ENCODE measurements at places on chromosomes 6 and 20. TPM values are rescaled to one million over a fixed set of nuclear protein-coding genes. Genes with fewer than 3 reads are reported as not detected.

Gene DNMT3B
- 7.3 TPM for total RNA-seq

Gene SIRPB1
- total RNA-seq: 11.6 TPM

Gene SLC22A16
- total RNA-seq: not detected

Gene HIVEP1
- total RNA-seq: 6.6 TPM

Gene STAU1
- 87.8 TPM for total RNA-seq

Gene ADA
- 12.4 TPM for total RNA-seq

Gene SEMG1
- total RNA-seq: not detected

Gene KHDRBS2
- not detected for total RNA-seq

Gene WFDC10B
- total RNA-seq: not detected

Gene ZCCHC3
- total RNA-seq: 21.5 TPM

Gene NRSN1
- total RNA-seq: not detected

Gene TOMM6
- 142 TPM for total RNA-seq

Gene PI16
- total RNA-seq: 0.07 TPM

Gene BTN1A1
- not detected for total RNA-seq

Gene TAGAP
- not detected for total RNA-seq

Gene FERMT1
- total RNA-seq: 72.6 TPM

Gene OXT
- not detected for total RNA-seq

Gene TRAPPC3L
- not detected for total RNA-seq

Gene HNF4A
- not detected for total RNA-seq

Gene ATP9A
- 34.6 TPM for total RNA-seq

Gene SLC44A4
- total RNA-seq: 4.9 TPM

Gene RNASET2
- total RNA-seq: 77.4 TPM

Gene TFAP2D
- not detected for total RNA-seq

Gene DUSP15
- total RNA-seq: not detected

Gene SLC17A9
- not detected for total RNA-seq

Gene LRFN2
- not detected for total RNA-seq

Gene LY6G5C
- 1.6 TPM for total RNA-seq

Gene HSPA1L
- total RNA-seq: 0.69 TPM

Gene ADGRF4
- 4.2 TPM for total RNA-seq

Gene CEP85L
- 7.8 TPM for total RNA-seq

Gene GHRH
- not detected for total RNA-seq

Gene NFATC2
- total RNA-seq: 12.4 TPM

Gene PPP1R16B
- total RNA-seq: 0.12 TPM

Gene FAM217A
- not detected for total RNA-seq

Gene RWDD2A
- total RNA-seq: 0.63 TPM

Gene SPTLC3
- 16.3 TPM for total RNA-seq

Gene CD83
- 13.0 TPM for total RNA-seq

Gene SLC17A1
- not detected for total RNA-seq

Gene ENPP5
- total RNA-seq: 0.04 TPM

Gene FAM83C
- not detected for total RNA-seq

Gene SYCP2
- total RNA-seq: 1.8 TPM

Gene SLC17A2
- total RNA-seq: not detected

Gene MMUT
- total RNA-seq: 3.7 TPM

Gene BCKDHB
- total RNA-seq: 9.9 TPM

Gene RAET1L
- total RNA-seq: 1.1 TPM

Gene DYNLT2
- total RNA-seq: 0.51 TPM

Gene LRP11
- 32.0 TPM for total RNA-seq

Gene OARD1
- 12.1 TPM for total RNA-seq

Gene GUCA1A
- total RNA-seq: not detected

All from PC-3 (cell line).